ENCODE measurements at places on chromosomes 13 and 19.

- no peak for DNase-seq
These were observed 1761.5 kb downstream of the PCDH9 start for GRCh38 chr13:65468628-65469027.

DNA sequence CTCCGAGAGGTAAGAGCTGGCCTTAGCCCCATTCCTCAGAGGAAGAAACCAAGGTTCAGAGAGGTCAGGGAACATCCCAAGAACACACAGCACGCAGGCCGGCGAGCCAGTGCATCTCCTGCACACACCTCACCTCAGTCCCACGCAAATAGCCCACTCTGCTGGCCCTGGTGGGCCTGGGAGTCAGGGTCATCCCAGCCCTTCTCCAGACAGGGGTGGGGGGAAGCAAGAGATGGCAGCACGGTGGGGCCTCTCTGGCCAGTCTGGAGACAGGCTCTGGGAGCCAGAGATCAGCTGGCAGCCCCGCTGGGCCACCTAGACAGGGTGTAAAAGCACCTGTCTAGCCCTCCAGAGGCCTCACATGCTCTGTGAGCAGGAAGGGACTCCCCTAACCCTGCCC, 26.8 kb downstream of the TUBA3C start:
- DNase-seq, result no peak

DNA sequence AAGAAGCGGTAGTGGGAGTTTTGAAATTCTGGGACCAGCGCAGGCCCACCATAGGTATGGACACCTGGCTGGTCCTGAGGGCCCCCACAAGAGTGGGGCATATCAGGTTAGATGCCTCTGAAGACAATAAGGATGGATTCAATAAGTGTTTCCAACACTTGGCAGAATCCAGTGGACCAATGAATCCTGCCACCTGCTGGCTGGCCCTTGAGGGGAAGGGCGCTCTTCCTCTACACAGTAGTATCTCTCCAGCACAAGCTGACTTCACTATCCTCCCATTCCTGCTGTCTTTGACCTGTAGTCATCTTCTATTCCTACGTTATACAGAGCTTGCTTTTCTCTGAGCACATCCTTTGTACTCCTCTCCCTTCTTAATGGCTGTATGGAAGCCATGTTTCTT, 199.7 kb upstream of the TSHZ3 start:
- no peak for DNase-seq

DNA sequence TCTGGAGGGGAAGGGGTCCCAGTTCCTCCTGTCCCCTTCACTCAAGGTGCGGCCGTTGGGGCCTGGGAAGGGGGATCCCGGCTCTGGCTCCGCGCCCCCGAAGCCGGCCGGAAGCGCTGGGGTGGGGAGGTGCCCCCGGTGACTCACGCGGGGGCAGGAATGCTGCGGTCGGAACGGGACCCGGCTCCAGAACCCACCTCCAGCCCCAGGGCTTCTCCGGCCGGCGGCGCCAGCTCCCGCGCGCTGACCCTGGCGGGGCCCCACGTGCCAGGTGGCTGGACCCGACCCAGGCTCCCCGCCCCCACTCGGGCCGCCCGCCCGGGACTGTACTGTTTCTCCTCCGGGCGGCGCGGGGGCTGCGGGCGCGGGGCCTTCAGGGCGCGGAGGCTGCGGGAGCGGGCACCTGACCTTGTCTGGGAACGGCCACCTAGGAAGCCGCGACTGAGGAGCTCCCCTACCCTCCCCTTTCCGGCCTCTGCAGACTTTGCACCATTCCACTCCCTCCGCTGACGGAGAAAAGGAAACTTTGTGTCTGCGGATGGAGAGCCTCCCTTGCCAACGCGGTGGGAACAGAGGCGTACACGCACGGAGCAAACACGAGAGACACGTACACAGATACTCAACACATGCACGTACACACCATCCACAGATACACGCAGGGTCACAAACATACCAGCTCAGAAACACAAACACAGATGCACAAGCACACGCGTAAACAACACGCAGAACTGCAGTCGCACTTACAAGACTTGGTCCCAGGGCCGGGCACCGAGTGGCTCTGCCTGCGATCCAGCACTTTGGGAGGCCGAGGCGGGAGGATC, 7.2 kb downstream of the AXL start:
- peak; percentile 82 for DNase-seq

GRCh38 chr19:16285769-16286498, 38.7 kb upstream of the KLF2 start:
- DNase-seq, result peak; percentile 69

DNA sequence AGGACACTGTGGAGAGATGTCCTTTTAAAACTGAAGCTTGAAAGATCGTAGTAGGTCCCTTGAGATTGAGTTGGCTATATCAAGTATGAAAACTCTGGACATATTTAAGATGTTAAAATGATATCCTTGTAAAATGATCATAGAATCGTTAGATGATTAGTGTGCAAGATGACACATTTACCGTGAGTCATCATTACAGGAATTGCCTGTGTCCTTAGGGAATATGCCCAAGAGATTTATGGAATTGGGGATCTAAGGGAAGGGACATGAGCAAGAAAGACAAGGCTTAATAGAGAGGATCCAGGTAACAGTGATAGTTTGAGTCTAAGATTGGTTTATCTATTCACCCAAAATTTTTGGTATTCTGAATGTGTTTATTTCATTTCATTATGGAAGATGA, 233.7 kb downstream of the GPC5 start:
- DNase-seq, result no peak

DNA sequence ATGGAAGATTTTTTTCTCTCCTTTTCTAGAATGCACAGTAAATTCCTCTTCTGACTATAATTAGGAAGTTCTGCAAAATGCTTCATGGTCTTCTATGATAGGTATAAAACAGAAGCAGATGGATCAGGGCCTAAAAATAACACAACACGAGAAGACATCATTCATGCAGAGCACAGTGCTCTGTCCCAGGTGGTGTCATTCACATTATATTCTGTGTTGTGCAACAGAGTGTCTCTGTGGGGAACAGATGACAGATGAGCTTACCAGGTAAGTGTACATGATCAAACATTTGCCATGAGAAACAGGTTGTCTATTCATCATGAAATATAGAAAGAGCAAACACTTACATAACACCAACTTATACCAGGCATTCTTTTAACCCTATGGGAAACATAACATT, 288.3 kb downstream of the KCTD12 start:
- no peak for DNase-seq

DNA sequence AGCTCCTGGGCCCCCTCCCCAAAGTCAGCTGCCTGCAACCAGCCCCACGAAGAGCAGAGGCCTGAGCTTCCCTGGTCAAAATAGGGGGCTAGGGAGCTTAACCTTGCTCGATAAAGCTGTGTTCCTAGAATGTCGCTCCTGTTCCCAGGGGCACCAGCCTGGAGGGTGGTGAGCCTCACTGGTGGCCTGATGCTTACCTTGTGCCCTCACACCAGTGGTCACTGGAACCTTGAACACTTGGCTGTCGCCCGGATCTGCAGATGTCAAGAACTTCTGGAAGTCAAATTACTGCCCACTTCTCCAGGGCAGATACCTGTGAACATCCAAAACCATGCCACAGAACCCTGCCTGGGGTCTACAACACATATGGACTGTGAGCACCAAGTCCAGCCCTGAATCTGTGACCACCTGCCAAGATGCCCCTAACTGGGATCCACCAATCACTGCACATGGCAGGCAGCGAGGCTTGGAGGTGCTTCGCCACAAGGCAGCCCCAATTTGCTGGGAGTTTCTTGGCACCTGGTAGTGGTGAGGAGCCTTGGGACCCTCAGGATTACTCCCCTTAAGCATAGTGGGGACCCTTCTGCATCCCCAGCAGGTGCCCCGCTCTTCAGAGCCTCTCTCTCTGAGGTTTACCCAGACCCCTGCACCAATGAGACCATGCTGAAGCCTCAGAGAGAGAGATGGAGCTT, 4.7 kb upstream of the CEACAM5 start:
- DNase-seq, result no peak

DNA sequence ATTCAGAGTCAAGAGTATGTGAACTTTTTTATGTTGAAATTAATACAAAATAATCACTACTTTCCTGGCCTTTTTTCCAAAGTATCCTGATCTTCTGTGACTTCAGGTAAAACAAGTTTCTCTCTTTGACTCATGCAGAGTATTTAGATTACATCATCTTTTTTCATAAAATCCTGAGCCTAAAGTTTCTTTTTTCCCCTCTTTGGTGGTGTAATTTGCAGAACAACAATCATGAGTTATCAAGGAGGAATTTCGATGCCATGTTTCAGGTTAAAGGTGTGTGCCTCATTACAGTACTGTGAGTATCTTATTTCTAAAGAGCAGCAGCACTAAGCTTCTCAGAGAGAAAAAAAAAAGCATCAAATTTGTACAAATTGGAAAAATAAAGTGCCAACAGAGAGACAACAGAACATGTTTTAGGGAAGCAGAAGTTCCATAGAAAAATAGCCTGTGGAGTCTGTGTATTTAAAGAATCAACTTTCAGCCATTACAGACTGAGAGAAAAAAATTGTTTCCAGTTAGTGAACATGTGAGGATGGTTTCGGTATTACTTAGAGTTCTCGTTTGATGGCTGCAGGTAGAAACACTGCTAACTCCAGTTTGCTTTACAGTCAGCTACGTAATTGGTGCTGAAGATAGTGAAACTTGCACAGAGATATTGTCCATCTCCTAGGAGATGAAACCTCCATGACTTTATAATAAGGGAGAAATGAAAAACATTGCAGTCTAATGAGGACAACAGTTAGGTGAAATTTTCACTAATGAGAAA, 78.1 kb upstream of the PCDH9 start:
- DNase-seq, result no peak

DNA sequence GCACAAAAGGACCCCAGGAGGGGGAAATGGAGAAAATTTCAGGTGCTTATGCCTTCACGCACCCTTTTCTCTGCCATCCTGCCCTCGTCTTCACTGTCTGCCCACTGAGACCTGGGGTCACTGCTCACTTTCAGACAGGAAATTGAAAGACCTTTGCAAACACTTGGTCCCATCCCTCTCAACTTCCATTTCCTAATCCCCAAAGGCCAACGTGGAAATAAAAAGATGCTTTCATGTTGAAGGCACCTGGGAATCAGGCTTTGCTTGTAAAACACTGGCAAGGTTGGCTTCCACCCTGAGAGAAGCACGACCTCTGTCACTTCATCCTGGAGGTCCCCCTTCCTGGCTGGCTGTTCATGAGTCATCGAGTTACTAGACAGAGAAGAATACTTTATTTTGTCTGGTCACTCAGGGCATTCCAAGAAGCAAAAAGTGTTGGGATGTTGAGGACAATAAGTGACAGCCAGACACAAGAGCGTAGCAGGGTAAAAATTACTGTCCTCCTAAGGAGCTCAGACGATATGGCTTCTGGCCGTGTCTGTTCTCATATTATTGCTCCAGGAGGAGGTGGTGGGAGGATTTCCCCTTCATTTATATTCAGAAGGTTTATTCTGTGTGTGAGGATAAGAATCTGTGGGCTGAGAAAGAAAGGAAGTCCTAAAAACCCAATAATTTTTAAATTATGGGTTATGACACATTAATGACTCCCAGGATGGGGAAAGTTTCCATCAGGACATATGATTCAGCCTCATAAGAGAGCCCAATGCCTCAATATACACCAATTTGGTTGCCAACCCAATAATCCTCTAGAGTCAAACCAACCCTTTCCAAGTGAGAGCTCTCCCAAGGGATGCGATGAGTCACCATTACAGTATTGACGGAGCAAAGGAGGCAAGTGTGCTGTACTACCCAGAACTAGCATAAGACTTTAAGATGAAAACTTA, 409.0 kb downstream of the COG6 start:
- DNase-seq, result no peak

DNA sequence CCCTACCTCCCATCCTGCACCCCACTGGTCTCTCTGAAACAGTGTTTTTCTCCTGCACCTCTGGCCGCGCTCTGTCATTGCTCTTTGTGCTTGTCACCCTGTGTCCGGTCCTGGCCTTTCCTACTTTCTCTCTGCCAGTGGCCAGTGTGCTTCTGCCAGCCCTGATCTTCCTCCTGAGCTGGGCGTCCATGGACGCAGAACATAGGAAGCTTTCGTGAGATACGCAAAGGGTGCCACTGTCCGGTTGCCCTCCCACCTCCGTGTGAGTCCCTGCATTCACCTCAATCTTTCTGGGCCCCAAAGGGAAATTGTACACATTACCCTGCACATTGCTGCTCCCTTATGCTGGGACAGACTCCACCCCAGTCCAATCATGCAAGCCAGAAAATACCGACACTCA, 105.7 kb upstream of the SOX1 start:
- DNase-seq, result no peak

DNA sequence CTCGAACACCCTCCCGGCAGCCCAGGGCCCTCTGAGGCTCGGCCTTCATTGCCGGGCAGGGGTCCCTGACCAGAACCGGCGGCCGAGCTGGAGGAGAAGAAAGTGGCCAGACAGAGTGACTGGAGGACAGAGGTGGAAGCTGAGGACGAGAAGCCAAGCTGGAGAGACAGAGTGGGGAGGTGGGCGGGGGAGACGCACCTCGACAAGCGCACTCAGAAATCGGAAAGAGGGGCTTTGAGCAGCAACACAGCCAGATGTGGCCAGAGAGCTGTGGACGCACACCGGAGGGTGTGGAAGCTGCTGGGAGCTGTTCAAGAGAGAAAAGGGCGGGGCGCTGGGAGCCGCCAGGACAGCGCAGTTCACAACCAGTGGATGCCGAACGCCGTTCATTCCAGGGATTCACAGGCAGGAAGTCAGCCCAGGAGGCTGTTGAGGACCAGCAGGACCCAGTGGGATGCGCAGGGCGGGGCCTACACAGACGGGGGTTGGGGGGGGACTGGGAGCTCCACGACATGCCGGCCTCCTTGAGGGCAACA, 28.2 kb upstream of the C13orf46 start:
- no peak for DNase-seq

DNA sequence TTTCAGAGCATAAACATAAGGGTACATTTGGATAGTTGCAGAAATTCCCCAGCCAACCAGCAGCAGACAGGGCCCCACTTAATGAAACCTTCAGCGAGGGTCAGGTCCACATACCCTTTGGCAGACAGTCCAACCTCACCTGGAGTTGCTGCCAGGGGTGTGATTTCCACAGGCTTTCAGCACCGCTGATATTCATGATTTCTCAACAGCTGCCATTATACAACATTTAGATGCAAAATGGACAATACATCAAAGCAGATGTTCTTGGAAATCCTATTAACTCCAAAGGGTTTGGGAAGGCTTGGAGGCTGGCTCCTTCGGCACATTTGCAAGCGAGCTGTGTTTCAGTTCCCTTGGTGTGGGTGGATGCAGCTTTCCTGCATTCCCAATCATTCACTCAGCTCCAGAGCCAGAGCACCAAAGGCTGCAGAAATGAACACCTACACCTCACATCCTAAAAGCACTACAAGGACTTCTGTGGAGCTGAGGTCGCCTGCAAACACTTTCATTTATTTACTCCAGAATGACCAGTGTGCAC, 147.2 kb upstream of the VSTM2B start:
- DNase-seq, result peak; percentile 0

DNA sequence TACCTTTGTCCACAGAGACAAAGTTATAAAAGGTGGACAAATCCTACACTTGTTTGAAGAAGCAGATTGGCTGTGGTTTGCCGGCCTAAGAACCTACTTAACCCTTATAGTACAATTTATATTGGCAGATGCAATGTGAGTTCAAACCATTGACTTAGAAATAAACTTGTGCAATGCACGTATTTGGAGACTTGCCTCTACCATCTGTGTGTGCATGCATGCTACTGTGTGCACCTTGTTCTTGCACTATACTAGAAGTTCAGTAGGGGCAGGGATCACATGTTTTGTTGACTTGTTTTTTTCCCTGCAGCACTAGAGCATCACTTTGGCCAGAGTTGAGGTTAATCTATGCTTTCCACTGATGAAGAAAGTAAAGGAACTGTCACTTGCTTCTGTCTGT, 163.1 kb upstream of the SERP2 start:
- no peak for DNase-seq

Measured in retina (tissue), 1 donor.